ENCODE measurements at places on chromosomes 2 and 18.

DNA sequence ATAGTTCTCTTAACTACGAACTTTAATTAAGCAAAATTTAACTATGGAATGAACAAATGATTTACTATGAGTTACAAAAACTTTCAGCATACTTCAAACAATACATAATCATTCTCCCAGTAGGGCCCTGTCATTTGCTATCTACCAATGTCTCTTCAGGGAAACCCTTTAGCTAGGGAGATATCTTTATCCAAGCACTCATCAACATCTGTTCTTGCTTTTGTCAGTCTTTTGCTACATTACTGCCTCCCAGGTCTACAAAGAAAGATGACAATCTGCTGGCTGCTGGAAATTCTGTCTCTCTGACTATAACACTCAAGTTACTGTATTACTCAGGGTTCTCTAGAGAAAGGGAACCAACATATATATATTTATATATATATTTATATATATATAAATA lies 1626.3 kb upstream of the CELF4 start:
- no peak overlapping the region for H3K4me3 ChIP-seq
- H3K27me3 ChIP-seq = no peaks in the 10 kb centered on the region
- no peaks in the 10 kb centered on the region for H3K4me1 ChIP-seq
- no peak overlapping the region for H3K27ac ChIP-seq

DNA sequence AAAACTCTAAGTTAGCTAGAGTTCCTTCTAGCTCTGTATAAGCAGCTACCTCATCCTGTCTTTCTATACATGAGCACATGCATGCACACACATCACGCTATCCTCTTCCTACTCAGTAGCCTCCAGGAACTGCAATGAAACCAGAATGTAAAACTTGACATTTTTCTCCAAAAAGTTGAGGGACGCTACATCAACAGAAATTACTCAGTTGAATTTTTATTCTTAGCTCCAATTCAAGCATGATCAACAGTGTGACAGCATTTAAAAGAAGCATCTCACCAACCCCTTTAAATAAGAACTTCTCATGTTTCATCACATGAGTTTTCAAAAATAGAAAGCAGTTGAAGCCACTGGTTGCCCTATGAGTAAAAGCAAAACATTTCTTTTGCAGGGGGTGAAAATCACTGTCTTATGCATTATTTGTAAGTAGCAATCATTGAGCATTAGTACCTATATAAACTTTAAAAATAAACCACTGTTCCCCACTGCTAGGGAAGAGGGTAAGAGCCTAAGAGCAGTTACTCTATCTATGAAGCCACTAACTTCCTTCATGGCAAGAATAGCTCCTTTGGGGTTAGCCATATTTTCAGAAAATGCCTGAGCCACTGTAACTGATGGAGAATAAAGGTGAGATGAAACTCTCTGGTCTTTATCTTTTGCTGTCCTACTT lies 77.9 kb upstream of the ARL5A start:
- H3K4me1 ChIP-seq = no peaks in the 10 kb centered on the region
- H3K36me3 ChIP-seq = no peaks in the 10 kb centered on the region
- no peaks in the 10 kb centered on the region for H3K27me3 ChIP-seq

DNA sequence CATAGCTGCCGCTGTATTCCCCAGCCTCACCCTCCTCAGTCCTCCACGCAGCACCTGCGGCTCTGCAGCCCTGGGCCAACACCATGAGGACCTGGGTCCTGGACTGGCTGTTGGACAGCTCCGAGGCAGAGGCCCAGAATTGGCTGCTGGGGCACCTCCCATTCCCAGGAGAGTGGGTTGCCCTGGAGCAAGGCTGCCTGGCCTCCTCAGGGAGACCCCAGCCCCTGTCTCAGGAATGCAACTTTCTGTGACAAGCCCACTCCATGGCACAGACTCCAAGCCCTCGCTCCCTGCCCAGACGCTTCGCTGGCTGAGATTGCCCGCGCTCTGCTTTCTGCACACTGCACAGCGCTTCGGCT lies 33.0 kb downstream of the CYP26B1 start:
- no peaks in the 10 kb centered on the region for H3K4me1 ChIP-seq
- no peaks in the 10 kb centered on the region for H3K36me3 ChIP-seq
- no peaks in the 10 kb centered on the region for H3K27me3 ChIP-seq
- DNase-seq = no peak

DNA sequence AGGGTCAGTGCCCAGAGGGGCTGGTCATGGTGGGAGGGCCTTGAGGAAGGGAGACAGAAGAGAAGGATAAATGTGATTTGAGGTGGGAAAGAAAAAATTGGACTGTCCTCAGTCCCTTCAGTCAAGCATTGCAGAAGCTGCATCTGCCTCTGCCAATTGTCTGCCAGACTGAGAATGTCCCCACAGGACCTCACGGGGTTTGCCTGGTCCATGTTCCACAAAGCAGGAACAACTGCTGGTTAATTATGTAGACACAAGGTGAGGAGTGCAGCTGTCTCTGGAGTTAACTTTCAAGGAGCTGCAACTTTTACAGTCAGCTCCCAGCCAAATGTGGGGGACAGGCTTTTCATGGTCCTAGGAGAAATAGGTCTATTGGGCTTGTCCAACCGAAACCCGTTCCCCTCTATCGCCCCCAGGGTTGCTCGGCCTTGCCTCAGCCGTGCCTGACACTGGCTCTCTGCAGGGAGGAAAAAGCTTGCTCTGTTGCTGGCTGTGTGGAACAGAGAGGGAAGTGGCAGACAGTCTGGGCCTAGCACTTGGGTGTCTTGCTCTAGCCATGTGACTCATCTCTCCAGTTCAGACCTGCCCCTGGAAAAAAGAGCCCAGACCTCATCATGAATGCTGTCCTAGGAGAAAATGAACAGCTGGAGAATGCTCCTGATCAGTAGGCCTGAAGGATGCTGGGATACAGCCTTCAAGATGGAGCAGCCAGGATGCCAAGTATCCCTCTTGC lies 31.1 kb upstream of the PAX8 start:
- no peaks in the 10 kb centered on the region for H3K27me3 ChIP-seq
- no peak overlapping the region for H3K4me3 ChIP-seq
- no peaks in the 10 kb centered on the region for H3K36me3 ChIP-seq
- no peak overlapping the region for H3K27ac ChIP-seq
- H3K4me1 ChIP-seq = no peaks in the 10 kb centered on the region
- DNase-seq = no peak

- no peak for DNase-seq
- no peak overlapping the region for H3K27ac ChIP-seq
- H3K27me3 ChIP-seq = no peaks in the 10 kb centered on the region
- no peak overlapping the region for H3K4me3 ChIP-seq
- no peaks in the 10 kb centered on the region for H3K4me1 ChIP-seq
Measured at GRCh38 chr2:166067229-166067628, 60.6 kb downstream of the SCN1A start.

DNA sequence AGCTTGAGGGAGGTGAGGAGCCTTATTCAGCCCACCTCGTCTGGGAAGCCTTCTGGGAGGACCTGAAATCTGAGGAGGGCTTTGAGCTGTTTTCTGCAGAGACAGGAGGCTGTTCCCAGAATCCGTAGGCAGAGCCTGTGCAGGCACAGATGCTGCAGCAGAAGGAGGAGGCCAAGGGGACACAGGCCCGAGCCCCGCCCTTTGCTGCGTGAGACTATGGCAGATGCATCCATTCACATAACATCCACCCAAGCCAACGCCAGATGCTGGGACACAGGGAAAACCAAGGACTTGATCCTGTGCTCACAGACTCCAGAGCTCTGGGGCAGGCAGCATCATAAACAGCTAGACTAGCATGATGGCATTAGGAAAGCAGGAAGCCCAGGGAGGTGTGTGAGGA lies 98.2 kb downstream of the KCNF1 start:
- no peaks in the 10 kb centered on the region for H3K36me3 ChIP-seq
- H3K4me1 ChIP-seq = no peaks in the 10 kb centered on the region
- no peaks in the 10 kb centered on the region for H3K27me3 ChIP-seq
- H3K27ac ChIP-seq = no peak overlapping the region
- H3K4me3 ChIP-seq = no peak overlapping the region
- no peak for DNase-seq

GRCh38 chr2:34991508-34992274 lies 1363.9 kb upstream of the CRIM1 start:
- H3K4me1 ChIP-seq = no peaks in the 10 kb centered on the region
- H3K27ac ChIP-seq = no peak overlapping the region
- no peak overlapping the region for H3K4me3 ChIP-seq

GRCh38 chr18:27713738-27714095 lies 463.2 kb downstream of the CDH2 start:
- no peaks in the 10 kb centered on the region for H3K4me1 ChIP-seq
- H3K4me3 ChIP-seq = no peak overlapping the region
- no peak for DNase-seq
- H3K27me3 ChIP-seq = no peaks in the 10 kb centered on the region
- no peaks in the 10 kb centered on the region for H3K36me3 ChIP-seq

- DNase-seq = no peak
- H3K4me3 ChIP-seq = no peak overlapping the region
- no peaks in the 10 kb centered on the region for H3K4me1 ChIP-seq
- H3K27ac ChIP-seq = no peak overlapping the region
- no peaks in the 10 kb centered on the region for H3K36me3 ChIP-seq
Measured at GRCh38 chr18:51154431-51155063, 42.9 kb downstream of the MEX3C start.

DNA sequence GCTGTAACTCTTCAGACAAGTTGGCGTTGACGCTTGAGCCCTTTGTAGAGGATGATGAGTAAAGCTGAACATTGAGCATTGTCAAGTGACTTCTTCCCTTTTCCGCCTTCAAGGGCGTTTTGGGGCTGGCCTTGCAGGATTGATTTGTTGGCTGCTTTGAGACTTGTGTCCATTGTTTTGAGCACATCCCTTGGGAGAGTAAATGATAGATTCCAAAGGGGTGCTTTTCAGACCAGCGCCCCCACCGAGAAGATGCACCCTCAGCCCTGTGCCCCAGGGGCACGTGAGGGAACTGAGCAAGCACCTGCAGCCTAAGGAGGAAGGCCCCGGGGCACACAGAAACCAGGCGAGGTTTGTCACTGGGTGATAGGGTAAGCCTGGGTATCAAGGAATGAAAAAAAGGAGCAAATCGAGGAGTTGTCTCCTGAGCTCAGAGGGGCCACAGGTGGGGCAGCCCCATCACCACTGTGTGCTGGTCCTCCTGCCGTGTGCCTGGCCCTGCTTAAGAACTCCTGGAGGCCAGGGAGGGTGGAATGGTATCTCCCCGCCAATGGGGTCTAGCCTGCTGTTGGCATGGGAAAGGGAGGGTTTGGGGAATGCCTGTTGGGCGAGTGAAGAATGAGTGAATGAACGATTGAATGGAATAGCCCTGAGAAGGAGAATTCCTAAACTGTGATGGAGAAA lies 64.0 kb downstream of the RAB31 start:
- H3K4me3 ChIP-seq = no peak overlapping the region
- DNase-seq = no peak
- peaks cover 9% of the 10 kb centered on the region for H3K4me1 ChIP-seq
- no peaks in the 10 kb centered on the region for H3K36me3 ChIP-seq
- H3K27ac ChIP-seq = peak overlapping the region; percentile 27
- no peaks in the 10 kb centered on the region for H3K27me3 ChIP-seq

- no peak overlapping the region for H3K4me3 ChIP-seq
- H3K4me1 ChIP-seq = no peaks in the 10 kb centered on the region
- no peak overlapping the region for H3K27ac ChIP-seq
- no peaks in the 10 kb centered on the region for H3K36me3 ChIP-seq
- H3K27me3 ChIP-seq = no peaks in the 10 kb centered on the region
Measured at GRCh38 chr18:71844814-71845213, 699.3 kb downstream of the CBLN2 start.

GRCh38 chr2:120436460-120436739 lies 90.5 kb downstream of the INHBB start:
- H3K27ac ChIP-seq = no peak overlapping the region
- H3K4me3 ChIP-seq = no peak overlapping the region
- no peak for DNase-seq
- H3K36me3 ChIP-seq = no peaks in the 10 kb centered on the region
- peaks cover under 1% of the 10 kb centered on the region for H3K4me1 ChIP-seq
- no peaks in the 10 kb centered on the region for H3K27me3 ChIP-seq

DNA sequence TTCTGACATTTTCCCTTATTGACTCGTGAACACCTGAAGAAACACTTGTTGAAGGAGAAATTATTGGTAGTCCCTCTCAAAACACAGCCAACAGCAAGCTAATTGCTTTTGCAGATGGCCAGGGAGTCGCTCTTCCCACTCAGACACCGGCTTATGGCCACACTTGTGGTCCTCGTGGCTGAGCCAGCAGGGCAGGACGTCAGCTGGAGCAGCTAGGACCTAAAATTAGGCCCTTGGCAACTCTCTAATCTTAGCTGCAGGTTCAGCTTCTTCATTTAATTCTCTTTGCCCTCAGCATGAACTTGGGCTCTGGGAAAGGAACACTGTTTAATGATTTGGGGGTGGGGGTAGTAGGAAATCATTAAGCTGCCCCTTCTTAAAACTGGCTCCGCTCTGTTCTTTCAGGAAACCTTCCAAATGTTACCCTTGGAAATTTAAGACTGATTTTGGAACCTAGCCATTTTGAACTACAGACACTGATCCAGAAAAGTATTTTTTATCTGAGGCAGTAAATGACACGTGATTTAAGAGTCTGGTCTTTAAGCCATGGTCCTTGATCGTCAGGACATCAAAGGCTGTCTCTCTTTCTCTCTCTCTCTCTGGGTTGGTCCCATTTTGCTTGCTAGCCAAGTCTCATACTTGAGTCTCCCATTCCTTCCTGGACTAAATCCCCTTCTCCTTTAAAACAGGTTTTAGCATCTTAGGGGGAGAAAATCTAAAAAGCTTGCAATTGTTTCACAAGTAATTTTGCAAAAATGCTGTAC lies 77.5 kb downstream of the CDK15 start:
- no peak overlapping the region for H3K4me3 ChIP-seq
- no peaks in the 10 kb centered on the region for H3K27me3 ChIP-seq
- peaks cover 30% of the 10 kb centered on the region for H3K4me1 ChIP-seq
- DNase-seq = no peak
- H3K36me3 ChIP-seq = no peaks in the 10 kb centered on the region
- H3K27ac ChIP-seq = no peak overlapping the region

GRCh38 chr2:39805936-39806608 lies 27.0 kb upstream of the THUMPD2 start:
- no peak overlapping the region for H3K4me3 ChIP-seq
- no peaks in the 10 kb centered on the region for H3K27me3 ChIP-seq

DNA sequence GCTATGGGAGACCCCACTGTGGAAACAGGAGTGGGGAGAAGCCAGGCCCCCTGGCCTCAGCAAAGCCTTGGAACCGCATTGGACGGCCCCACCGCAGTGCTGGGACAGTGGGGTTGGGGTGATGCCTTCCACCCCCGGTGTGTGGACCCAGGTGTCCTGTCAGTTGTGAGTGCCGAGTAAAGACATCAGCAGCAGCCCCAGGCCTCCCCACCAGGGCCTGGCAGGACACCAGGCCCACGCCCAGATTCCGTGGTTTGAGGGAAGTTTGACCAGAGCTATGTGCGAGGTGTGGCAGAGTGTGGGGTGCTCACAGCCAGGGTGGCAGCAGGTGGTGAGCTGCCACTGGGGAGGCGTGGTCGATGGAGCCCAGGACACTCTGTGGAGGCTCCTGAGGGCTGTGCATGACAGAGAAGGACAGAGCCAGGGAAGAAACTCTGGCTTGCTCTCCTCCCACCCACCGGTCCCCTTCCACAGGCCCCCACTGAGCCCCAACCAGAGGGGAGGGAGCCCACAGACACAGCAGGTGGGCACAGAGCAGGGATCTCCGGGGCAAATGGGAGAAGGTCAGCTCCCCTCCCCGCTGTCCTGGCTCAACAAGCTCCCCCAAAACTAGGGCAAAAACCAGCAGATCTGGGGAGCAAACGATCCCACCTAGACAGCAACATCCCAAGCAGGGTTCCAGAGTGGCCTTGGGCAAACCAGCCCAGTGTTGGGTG lies 69.1 kb downstream of the TWIST2 start:
- H3K36me3 ChIP-seq = no peaks in the 10 kb centered on the region
- H3K4me3 ChIP-seq = no peak overlapping the region
- H3K27ac ChIP-seq = no peak overlapping the region
- H3K4me1 ChIP-seq = no peaks in the 10 kb centered on the region
- DNase-seq = no peak
- H3K27me3 ChIP-seq = peaks cover 14% of the 10 kb centered on the region
